ENCODE measurements at places on chromosomes 7 and 10. TPM values are rescaled to one million over a fixed set of nuclear protein-coding genes. Genes with fewer than 3 reads are reported as not detected.
A peak's percentile ranks its signal among the peaks of the same experiment; 100 is the strongest.

Gene ZNF804B
- total RNA-seq = 5.5 TPM

Gene RAB19
- total RNA-seq = 0.99 TPM

Gene FANK1
- 3.7 TPM for total RNA-seq

Gene CALHM1
- 0.20 TPM for total RNA-seq

Gene GIMAP1
- 6.0 TPM for total RNA-seq

Gene SEMA3C
- 159 TPM for total RNA-seq

Gene AKR1C8
- 0.20 TPM for total RNA-seq

Gene CAMK1D
- 25.2 TPM for total RNA-seq

Gene FERD3L
- total RNA-seq = 0.61 TPM

Gene ABCB1
- total RNA-seq = 39.2 TPM

Gene NODAL
- 2.1 TPM for total RNA-seq

Gene ANKRD22
- total RNA-seq = 0.59 TPM

Gene SFMBT2
- 23.8 TPM for total RNA-seq

Gene MMP21
- total RNA-seq = 0.33 TPM

Gene GSTO2
- 3.5 TPM for total RNA-seq

GRCh38 chr7:70338015-70338414 is 739.7 kb downstream of the AUTS2 start:
- no peak for DNase-seq

DNA sequence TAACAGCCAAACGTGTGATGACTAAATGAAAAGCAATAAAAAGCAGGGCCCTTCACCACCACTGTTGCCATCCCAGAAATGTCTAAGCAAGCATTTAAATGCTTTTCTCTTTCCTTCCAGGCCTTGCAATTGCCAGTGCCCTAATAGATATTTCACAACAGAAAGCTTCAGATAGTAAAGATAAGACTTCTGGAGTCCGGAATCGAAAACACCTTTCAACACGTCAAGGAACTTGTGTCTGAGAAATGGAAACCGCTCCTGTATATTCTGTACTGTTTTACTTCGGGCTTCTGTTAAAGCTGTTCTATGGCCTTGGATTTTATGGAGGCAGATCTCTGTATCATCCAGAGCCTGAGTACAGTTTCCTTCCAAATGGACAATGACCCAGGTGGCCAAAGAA is 328.5 kb downstream of the GFRA1 start:
- no peak for DNase-seq

GRCh38 chr7:142476077-142476476 is 218.2 kb upstream of the PRSS58 start:
- no peak for DNase-seq

DNA sequence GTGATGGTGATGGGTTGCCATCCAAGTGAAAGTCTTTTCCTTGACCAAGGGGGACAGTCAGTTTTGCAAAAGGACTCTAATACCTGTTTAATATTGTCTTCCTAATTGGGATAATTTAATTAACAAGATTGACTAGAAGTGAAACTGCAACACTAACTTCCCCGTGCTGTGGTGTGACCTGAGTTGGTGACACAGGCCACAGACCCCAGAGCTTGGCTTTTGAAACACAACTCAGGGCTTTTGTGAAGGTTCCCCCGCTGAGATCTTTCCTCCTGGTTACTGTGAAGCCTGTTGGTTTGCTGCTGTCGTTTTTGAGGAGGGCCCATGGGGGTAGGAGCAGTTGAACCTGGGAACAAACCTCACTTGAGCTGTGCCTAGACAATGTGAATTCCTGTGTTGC is 6.9 kb downstream of the PPIF start:
- DNase-seq = no peak

- peak; percentile 94 for DNase-seq
Measured at GRCh38 chr7:140640727-140641523, at the start of gene DENND2A. Gene DENND2A, minus strand, starts transcription at chr7:140640813. Its CDS starts 38,416 bp downstream, at chr7:140602397.

DNA sequence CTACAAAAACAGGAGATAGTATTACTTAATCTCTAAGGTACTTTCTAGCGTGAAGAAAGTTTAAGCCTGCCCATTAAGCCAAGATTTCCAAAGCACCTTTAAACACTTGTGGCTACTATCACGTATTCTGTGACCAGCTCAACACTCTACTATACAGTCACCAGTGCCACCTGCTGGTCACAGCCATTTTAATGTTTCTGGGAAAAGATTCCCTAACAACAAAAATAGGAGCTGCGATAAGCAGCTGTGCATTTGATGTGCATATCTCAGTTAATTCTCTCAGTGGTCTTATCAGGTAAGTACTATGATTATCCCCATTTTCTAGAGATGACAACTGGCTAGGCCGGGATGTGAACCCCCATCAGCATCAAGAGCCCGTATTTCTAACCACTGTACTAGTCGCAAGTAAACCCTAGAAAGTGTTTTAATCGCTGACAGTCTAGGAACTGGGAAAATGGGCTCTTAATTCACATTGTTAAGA is 860 bp downstream of the SEC31B start:
- DNase-seq = peak; percentile 80

- no peak for DNase-seq
Measured at GRCh38 chr10:20945546-20946332, 48.6 kb upstream of the NEBL start.

- DNase-seq = no peak
Measured at GRCh38 chr10:124741922-124742412, 2.2 kb downstream of the FAM53B start.

DNA sequence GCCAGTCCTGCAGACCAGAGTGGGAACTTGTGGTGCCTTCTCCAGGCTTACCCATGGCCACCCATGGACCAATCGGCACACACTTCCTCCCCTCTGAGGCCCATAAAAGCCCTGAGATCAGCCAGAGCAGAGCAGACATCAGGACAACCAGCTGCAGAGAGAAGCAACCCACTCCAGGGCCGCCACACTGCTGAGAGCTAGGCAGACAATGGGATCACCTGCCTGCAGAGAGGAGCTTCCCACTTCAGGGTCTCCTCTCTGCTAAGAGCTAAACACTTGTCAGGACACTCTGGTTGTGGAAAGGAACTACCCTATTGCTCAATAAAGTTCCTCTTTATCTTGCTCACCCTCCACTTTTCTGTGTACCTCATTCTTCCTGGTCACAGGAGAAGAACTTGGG is 34.0 kb downstream of the C7orf25 start:
- DNase-seq = no peak

- DNase-seq = no peak
Measured at GRCh38 chr10:43282881-43283280, 16.0 kb upstream of the RASGEF1A start.

DNA sequence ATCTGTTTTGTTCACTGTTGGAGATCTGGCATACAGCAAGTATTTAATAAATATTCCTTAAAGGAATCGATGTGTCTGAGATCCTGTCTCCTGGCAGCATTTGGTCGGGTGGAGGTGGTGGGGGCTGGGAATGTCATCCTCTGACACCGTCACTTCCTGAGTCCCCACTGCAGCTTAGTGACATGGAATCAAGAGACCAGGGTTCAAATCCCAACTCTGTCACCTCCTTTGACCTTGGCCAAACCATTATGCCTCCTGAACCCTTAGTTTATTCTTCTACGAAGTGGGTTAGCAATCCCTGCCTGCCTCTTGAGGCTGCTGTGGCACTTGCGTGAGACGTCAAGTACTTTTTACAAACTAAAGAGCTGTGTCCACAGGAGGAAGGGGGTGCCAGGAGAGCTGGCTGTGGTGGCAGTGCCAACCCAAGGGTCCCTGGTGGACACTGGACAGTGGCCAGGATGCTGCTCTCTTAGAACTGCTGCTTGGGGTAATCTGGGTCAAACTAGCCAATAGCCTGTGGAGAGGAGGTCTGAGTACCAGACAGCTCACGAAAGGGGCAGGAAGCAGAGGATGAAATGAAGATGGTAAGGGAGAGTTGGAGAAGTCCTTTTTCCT is 8.0 kb upstream of the ZMIZ1 start:
- DNase-seq = no peak

DNA sequence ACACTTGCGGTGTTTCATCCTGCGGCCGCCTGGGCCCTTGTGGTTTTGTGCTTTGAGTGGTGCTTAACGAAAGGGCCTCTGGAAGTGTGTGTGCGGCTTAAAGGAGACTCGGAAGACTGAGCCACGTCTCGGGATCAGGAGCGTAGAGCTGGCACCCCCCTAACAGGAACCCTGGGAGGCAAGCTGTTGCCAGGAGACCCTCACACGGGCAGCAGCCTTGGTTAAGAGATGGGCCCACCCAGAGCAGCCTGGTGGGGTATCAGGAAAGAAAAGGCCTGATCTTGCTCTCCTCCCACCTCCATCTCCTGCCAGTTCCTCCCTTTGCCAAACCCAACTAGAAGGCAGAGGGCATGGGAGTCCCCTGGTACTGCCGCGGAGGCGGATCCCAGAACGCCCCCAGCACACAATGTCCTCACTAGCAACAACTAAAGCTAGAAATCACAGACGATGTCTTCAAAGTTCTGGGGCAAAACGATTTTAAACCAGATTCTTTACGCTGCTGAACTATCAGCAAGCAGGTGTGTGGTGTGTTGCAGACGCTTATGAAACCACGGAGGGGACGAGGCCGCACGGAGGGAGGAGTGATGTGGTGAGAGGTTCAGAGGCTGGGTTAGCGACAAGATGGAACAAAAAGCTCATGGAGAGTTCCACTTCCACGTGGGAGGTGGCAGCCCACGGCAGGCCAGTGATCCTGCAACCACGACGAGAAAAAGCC is 67.0 kb upstream of the INPP5A start:
- DNase-seq = peak; percentile 38

DNA sequence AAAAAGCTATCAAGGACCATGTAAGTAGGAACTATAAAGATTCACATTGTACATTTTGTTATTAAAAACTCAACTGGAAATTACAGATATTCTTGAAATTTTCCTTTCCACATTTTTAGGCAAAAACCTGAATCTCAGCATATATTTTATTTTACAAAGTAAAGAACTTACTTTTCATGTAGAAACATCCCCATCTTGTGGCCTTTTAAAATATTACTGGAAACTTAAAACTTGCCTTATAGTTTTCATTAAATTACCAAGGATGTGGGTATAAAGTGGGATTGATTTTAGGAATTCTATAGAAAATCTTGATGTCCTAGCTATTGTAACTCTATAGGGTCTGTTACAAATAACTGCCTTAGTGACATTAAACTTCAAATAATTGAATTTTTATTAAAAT is 10.6 kb downstream of the DBF4 start:
- no peak for DNase-seq

GRCh38 chr10:48740988-48741387 is 56.3 kb downstream of the WDFY4 start:
- DNase-seq = no peak

- DNase-seq = no peak
Measured at GRCh38 chr10:115856580-115856979, 416.4 kb downstream of the GFRA1 start.

- DNase-seq = no peak
Measured at GRCh38 chr7:135165862-135166261, 4.6 kb downstream of the CYREN start.

DNA sequence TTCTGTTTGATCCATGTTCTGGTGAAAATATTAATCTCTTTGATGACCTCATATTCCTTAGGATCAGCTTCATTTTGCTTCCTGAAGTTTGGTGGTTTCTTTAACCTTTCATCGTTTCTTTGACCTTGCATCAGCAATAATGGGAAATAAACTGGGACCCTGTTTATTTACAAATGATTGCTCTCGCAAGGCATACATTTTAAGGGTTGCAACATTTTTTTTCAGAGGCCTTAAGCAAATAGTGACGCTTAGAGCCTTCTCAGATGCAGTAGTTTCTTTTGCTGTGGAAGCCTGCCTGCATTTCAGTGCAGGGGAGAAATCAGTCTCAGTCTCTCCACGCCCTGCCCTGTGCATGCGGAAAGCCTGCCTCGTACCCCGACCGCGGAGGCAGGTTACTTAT is 139.1 kb upstream of the NPS start:
- DNase-seq = no peak

DNA sequence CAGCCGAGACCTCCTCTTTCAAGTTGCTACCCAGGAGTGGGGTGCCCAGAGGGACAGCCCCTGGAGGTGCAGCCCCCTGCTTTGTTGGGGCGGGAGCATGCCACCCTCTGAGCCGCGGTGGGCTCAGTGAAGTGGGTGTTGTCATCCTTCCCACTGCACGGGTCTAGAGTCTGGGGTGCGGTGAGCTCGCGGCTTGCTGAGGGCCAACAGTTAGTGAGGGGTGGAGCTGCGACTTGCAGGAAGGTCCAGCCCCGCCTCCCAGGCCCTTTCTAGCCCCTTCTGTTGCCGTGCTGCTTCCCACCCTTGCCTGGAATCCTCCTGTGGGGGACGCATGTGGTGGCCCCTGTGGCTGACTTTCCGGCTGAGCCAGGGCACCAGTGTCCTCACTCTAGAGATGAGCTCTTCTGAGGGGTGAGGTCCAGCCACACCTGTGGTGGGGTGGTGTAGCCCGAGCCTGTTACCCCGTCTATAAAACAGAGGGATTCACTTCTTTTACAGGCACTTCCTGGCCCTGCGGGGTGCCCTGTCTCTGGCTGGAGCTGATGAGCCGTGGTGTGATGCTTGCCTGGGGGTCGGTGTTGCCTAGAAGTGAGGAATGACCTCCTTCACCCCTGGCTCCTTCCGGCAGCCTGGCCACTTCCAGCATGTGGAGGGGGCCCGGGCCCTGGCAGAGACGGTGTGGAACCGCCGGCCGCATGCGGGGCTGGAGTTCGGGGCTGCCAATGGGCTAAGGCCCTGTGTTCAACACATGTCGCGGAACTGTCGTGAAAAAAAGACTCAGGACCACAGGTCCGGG is 127.9 kb downstream of the FAM53B start:
- DNase-seq = no peak

- no peak for DNase-seq
Measured at GRCh38 chr10:31148951-31149350, 117.3 kb upstream of the ZNF438 start.

- DNase-seq = no peak
Measured at GRCh38 chr7:105677817-105678573, 96.7 kb upstream of the EFCAB10 start.

DNA sequence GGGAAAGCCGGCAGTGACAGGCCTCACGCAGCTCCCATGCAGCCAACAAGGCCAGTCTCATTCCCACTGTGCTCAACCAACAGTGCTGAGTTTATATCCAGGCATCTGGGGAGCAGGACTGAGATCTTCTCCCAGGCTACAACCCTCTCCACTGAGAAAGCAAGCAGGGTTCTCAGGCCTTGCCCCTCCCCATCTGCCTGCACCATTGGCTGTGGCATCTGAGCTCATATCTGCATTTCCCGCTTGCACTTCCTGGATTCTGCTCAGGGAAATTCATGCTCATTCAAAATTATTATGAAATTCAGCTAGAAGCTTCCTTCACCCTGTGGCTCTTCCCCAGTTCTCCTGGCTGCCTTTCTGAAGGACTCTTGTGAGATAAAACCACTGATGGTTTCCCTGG is 1029.0 kb downstream of the GRM8 start:
- DNase-seq = no peak

DNA sequence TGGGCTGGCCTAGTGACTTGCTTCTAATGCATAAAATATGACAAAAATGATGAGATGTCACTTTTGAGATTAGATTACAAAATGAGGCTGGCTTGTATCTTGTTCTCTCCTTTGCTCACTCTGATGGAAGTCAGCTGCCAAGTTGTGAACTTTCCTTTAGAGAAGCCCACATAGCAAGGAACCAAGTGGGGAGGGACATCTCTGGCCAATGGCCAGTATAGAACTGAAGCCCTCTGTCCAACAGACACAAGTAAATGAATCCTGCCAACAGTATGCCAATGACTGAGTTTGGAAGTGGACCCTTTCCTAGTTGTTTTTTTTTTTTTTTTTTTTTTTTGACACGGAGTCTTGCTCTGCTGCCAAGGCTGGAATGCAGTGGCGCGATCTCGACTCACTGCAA is 3.3 kb downstream of the ZC3HC1 start:
- no peak for DNase-seq

All from spinal cord (tissue), 10 donors.